Ureter (tissue), 1 donor: ENCODE measurements at places on chromosomes 5 and 9. TPM values are rescaled to one million over a fixed set of nuclear protein-coding genes. Genes with fewer than 3 reads are reported as not detected.

- no peak for DNase-seq
These were observed 124.6 kb upstream of the TAF11L2 start for GRCh38 chr5:17373406-17373805.

DNA sequence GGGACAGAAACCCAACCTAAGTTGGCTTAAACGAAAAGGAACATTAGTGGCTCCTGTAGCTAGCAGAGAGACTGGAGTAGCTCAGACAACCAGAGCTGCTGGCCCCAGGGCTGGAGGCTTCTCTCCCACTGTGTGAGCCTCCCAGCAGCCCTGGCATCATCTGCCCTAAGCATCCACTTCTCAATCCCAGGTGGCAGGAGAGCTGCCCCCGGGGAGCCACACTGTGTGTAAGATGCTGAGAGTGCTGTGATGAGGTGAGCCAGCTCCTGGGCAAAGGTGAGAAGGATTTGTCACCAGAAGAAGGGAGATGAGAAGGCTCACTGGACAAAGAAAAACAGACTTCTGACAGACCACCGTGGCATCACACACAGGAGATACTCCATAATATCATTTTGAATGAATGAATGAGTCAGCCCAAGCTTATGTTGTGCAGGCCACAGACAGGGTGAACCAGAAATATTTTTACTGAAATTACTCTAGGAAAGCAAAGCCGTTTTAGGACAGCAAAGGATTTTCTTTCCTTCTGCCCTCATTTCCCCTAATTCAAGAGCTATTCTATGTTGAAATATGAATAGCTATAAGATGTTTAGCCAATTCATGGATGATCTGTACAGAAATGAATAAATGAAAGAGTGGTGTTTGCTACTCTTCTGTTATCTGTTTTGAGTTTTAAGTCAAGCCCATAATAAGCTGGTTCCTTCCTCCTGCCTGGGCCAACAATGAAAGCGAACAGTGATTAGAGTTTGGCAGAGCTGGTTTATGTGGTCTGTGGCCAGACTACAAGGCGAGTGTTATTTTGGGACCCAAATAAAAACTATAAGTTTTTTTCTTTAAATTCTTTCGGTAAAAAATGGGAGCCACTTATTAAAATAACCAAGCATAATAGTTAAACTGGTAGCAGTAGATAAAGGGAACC lies 57.4 kb upstream of the ECM2 start:
- DNase-seq, result no peak

DNA sequence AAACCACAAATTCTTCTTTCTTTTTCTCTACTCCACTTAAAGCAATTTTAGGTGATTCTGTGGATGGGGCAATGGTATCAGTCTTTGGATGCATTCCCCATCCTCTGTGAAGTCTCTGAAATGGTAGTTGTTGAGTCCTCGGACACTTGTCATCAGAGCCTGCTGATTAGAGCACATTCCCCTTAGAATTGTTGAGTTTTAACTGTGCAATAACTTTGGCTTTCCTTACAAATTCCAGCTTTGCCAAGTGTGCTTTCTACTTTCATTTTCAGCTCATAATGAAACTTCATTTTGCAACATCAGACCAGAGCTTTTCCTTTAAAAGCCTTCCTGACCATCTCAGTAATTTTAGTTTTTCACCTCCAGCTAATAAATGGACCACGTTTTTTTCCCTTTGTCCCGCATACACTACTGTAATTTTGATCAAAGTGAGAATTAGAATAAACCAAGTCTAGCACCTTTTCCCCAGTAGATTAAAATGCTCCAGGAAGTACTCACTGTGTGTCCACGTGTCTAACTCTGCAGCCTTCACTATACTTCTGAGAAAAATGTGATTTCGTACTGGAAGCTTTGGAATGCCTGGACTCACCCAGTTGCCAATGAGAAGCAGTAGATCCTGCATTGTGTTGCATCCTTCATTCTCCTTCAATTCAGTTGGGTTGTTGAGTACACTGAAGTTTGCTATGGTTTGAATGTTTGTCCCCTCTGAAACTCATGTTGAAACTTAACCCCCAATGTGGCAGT lies 135.6 kb downstream of the NTRK2 start:
- DNase-seq, result no peak

DNA sequence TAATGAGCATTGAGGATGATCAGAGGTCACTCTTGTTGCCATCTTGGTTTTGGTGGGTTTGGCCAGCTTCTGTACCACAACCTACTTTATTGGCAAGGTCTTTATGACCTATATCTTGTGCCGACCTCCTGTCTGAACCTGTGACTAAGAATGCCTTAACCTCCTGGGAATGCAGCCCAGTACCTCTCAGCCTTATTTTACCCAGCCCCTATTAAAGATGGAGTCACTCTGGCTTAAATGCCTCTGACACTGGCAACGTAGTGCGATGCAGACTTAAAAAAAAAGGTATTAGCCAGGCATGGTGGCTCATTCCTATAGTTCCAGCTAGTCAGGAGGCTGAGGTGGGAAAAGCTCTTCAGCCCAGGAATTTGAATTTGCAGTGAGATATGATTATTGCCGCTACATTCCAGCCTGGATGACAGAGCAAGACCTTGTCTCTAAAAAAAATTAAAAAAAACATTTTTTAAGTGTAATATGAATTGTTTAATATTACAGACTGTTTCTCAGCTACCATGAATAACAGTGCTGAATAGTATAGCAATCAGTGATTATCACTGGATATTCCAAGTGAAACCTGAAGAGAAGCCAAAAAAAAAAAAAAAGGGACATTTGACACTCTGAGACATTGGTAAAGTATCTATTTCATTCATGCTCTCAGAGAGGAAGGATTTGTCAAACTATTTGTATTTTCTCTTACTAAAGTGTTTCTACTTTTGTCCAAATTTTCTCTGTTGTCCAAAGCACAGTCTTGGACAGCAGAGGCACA lies 18.3 kb upstream of the STOM start:
- DNase-seq, result no peak

Gene SHOC1
- total RNA-seq, result 0.16 TPM
